ENCODE measurements at places on chromosomes 4 and X. TPM values are rescaled to one million over a fixed set of nuclear protein-coding genes. Genes with fewer than 3 reads are reported as not detected.

- no peak for DNase-seq
These were observed 360.7 kb downstream of the PCDH7 start for GRCh38 chr4:31080887-31081286.

DNA sequence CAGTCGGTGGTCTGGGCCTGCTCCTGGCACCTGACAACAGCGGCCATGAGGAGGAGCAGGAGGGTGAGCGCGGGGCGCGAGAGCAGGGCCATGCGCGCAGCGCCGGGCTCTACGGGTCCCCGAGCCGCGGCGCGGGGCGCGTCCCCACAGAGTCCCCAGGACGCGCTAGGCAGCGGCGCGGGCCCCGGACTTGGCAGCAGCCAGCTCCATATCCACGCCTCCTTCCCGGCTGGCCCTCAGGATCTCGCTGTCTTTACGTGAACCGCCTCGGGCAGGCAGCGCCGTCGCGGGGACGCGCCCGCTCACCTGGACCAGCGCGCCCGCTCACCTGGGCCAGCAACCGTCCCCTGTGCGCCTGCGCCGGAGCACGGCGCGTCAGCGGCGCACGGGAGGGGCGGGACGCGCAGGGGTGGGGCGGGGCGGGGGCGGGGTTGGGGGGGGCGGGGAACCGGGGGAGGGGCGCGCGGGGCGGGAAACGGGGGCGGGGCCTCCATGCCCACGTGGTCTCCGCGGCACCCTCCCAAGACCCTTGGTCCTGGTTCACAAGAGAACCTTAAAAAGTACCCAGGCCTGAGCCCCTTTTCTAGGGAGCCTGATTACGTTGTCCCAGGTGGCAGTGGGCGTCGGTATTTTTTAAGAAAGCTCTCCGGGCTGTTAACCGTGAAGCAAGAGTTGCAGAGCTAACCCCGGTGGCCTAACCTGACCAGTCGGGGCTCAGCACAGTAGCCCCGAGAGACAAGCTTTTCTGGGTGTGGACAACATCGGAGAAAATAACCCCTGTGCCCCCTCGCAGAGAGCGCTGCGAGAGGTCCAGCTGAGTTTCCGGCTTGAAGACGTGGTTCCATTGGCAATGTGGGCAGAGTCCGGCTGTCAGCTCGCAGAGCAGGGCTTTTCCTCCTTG lies at the start of gene PLA2G12A:
Gene PLA2G12A, minus strand, starts transcription at position 353 of the 901 bp plus-strand sequence. Its CDS starts 261 bp downstream, at position 92.
- DNase-seq: peak; percentile 90

The ARHGAP4 gene
- total RNA-seq: 5.3 TPM

The TEX13D gene
- not detected for total RNA-seq

- no peak for DNase-seq
These were observed 207.2 kb downstream of the NLGN4X start for GRCh38 chrX:6021316-6022091.

DNA sequence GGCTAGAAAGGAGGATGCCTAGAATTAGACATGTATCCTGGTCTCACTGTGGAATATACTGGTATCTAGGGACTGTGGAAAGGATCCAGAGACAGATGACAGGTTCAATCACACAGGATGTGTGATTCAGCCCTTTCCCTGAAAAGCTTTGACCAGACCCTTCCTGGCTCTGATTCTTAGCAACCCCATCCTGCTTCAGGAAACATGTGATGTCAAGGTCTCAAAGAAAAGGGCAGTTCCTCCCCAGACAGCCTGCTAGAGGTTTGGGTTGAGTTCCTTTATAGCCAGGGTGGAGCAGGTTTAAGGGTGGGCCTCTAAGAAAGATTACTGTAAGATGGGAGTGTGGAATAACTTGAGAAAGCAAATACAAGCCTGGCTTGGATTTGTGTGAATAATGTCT lies 3.0 kb downstream of the BMP15 start:
- DNase-seq: no peak

DNA sequence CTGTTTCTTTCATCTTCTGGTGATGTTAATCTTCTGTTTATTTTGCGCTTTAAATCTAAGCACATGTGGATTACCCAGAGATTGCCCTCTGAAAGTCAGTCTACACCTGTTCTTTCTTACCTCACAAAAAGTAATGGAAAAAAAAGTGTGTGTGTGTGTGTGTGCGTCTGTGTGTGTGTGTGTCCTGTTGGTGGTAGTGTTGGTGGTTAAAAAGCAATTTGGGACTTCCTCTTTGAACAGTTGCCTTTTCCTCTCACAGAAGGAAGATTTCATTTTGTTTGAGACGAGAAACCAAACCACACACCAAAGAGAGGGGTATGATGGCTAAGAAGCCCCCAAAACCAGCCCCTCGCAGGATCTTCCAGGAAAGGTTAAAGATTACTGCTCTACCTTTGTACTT lies at the start of gene STAP1:
Gene STAP1, plus strand, starts transcription at position 235 of the 400 bp plus-strand sequence. Its CDS starts 83 bp downstream, at position 318.
- no peak for DNase-seq

DNA sequence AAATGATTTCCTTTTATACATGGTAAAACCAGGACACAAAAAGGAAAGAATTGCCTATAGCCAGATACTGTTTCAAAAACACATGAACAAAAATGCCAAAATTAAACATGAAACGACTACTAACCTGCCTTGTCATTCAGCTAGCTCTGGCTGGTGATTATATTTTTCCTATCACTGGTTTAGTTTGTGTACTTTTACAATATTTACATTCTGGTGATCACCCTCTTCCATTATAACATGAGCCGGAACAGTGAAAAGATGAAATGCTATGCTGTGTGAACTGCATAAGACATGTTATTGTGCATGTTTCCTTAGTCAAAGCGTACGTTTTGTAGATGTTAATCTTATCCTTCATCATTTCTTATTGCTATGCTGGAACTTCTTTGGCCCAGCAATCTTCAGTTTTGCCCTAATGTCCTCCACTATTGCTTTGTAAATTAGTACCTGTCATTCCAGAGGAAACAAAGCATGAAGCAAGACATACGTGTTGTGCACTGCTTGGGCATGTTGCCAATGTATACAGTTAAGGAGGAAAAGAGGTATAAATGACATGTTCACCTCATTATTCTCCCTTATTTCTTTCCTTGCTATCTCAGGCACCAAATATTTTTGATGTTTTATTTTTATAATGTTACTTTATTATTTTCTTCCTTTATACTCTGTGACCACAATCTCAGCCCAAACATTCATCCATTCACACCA lies 386.3 kb downstream of the ARHGAP24 start:
- DNase-seq: no peak

DNA sequence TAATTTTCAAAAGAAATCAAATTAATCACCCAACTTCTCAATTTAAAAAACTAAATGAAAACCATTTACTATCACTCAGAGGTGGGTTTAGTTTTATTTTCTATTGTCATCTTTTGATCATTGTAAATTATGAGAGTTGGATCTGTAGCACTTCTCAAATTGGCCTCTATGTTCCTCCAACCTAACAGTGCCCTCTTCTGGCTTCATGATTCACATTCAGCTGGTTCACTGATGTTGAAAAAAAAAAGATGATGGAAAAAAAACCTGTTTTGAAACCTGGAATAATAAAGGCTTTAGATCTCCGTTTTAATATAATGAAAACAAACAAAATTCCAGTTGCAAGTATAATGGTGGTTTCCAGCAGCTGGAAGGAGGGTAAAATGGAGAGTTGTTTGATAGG lies 2.4 kb upstream of the NBDY start:
- no peak for DNase-seq

GRCh38 chrX:35622040-35622439 lies 176.1 kb upstream of the MAGEB16 start:
- DNase-seq: no peak

DNA sequence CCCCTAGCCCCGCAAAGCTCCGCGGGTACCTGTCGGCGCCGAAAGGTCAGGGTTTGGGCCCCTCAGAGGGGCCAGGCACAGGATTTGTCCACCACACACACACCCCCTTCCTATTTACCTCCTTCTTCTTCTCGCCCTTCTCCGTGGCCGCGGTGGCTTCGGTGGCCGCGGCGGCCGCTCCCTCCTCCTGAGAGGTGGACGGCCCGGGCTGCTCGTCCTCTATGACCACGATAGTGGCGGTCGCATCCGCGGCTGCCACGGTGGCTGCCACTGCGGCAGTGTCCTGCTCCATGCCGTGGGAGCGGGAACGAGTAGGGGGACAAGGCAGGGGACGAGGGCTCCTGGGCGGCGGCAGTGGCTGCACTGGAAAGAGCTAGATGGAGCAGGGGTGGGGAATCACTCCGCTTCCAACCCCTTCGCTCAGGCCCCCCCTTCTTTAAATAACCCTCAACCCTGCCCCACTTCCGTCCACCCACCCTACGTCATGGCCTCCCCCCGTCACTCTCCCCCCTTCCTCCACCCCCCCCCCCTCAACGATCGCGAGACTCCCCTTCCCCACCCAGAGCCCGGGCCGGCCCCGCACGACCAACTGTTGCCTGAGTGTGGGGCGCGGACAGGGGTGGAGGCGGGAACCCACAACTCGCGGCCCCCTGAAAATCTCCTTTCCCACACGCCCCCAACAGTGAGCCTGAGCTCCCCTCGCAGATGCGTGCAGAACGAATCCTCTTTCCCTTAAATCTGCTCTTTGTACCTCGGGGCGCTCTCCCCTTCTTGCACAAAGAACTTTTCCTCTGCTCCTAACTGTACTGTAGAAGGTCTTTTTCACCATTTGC lies at the start of gene SMARCA1:
Gene SMARCA1, minus strand, starts transcription at position 412 of the 833 bp plus-strand sequence. Its CDS starts 120 bp downstream, at position 292.
- DNase-seq: peak; percentile 86

DNA sequence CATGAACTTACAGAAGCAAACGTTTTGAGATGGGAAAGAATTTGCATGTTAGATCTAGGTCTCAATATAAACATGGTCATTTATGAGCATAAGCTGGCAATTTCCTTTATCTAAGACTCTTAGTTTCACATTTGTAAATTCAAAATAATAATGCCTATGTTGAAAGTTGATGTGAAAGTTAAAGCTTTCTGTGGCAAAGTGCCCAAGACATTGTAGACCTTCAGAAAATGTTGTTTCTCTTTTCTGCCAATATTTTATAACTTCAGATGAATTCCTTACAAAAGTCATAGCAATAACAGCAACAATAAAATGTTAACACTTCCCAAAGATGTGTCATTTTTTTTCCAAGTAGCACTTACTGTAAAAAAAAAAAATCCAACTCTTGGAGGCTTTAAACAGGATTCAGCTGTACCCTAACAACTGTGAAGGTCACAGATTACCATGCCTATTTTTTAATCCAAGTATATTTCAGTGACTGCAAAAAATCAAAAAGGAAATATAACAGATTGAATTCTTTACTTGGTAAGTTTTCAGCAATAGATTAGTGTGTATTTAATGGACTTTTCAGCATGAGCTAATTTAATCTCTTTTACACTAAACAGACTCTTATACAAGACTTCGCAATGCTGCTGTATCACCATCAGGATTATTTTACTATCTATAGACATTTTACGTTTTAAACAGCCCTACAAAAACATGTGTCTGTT lies 206.5 kb upstream of the PDE5A start:
- no peak for DNase-seq

The AGA gene
- 28.3 TPM for total RNA-seq

DNA sequence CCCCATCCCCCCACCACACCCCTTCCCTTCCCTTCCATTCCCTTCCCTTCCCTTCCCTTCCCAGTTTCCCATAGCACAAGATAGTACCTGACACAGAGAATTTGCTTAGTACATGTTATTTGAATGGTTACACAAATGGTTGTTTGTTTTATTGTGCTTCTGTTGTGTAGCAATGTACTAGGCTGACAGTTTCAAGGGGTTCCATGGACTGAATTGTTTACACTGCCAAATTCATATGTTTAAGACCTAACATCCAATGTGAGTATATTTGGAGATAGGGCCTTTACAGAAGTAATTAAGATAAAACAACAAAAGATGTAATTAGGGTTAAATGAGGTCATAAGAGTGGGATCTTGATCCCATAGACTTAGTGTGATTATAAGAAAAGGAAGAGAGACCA lies 133.5 kb downstream of the FRAS1 start:
- no peak for DNase-seq

GRCh38 chrX:149504226-149504914 lies 736 bp downstream of the IDS start:
- no peak for DNase-seq

- no peak for DNase-seq
These were observed 274.3 kb upstream of the IL1RAPL1 start for GRCh38 chrX:28312965-28313364.

All from osteocyte (in vitro differentiated cells).